Stimulated activated CD4-positive, alpha-beta T cell treated with anti-CD3 and anti-CD28 coated beads, Interleukin-4, amount 100 ng/mL, for 4 hours (primary cell): ENCODE measurements at places on chromosomes 11 and 22.
A peak's percentile ranks its signal among the peaks of the same experiment; 100 is the strongest.

DNA sequence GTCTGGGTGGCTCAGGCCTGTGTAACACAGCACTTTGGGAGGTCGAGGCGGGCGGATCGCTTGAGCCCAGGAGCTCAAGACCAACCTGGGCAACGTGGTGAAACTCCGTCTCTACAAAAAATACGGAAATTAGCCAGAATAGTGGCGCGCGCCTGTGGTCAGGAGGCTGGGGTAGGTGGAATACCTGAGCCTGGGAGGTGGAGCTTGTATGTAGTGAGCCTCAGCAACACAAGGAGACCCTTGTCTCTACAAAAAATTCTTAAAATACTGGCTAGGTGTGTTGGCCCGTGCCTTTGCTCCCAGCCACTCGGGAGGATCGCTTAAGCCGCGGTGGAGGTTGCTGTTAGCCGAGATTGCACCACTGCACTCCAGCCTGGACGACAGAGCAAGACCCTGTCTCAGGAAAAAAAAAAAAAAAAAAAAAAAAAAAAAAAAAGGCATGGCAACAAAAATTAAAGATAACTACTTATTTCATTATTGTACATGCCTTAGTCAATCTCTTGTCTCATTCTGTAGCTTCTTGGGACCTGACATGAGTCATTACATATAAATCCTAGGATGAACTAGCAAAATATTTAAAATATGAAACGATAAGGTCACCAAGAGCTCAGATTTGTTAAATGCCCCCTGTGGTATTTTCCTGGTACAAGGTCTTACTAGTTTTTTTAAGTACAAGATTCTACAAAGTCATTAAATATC, 1.1 kb downstream of the TAF1D start:
- DNase-seq: peak; percentile 33

DNA sequence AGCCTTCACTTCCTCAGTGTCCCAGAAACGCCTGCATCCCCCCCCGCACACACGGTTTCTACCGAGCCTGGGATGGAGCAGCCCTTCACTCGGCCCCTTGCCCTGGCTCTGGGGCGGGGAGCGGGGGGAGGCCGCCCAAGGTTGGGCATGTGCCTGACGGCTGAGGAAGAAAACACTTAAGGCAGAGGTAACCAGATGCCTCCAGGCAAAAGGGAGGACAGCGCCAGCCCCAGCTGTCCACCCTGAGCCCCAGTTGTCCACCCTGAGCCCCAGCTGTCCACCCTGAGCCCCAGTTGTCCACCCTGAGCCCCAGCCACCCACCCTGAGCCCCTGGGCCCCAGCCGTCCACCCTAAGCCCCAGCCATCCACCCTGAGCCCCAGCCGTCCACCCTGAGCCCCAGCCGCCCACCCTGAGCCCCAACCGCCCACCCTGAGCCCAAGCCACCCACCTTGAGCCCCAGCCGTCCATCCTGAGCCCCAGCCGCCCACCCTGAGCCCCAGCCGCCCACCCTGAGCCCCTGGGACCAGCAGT, 3.8 kb upstream of the TTLL8 start:
- no peak for DNase-seq

- no peak for DNase-seq
These were observed 108.8 kb downstream of the BCR start for GRCh38 chr22:23289130-23289503.

GRCh38 chr11:1053121-1053901, 16.8 kb upstream of the MUC6 start:
- DNase-seq: no peak

GRCh38 chr11:120811731-120812130, 212.2 kb upstream of the TBCEL start:
- no peak for DNase-seq

DNA sequence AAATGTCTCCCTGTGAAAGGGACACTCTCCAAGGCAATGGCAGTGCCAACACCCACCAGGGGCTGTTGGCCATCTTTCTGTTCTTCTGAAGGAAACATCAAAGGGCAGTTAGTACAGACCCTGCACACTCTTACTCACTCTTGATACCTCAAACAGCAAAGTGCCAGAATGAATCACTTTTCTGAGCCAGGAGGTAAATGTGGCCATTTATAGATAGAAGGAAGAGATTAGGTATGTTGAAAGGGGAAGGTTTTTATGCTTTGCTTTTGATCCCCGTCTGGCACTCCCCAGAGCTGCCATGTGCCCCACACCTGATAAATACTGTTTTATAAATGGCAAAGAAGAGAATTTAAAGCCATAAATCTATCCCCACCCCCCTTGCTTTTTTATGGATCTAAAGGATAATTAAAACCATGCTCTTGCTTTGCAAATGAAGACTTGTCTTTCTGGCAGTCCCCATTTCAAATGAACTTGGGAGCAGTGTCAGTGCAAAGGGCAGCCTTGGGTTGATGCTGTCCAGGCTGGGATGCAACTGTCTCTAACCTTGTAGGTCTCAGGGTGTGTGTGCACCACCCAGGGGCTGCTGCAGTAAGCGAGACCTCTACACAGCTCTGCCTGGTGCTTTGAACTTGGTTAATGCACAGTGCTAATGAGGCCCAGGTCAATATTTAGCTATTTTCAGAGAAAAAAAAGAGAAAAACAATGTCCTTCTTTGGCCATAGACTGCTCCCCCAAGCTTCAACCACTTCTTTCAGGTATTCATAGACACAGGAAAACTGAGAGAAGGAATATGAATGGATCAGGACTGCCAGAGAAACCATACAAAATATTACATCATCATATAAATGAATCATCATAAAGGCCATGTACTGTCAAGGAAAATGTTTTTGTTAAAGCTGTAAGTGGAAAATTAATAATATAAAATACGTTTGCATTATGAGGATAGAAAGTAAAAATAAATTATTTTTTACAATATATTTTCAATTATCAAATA, 207.5 kb downstream of the ETS1 start:
- DNase-seq: peak; percentile 21

GRCh38 chr22:28009272-28009827, 90.3 kb upstream of the PITPNB start:
- DNase-seq: peak; percentile 69

GRCh38 chr11:59778122-59778521, 22.9 kb downstream of the STX3 start:
- no peak for DNase-seq

DNA sequence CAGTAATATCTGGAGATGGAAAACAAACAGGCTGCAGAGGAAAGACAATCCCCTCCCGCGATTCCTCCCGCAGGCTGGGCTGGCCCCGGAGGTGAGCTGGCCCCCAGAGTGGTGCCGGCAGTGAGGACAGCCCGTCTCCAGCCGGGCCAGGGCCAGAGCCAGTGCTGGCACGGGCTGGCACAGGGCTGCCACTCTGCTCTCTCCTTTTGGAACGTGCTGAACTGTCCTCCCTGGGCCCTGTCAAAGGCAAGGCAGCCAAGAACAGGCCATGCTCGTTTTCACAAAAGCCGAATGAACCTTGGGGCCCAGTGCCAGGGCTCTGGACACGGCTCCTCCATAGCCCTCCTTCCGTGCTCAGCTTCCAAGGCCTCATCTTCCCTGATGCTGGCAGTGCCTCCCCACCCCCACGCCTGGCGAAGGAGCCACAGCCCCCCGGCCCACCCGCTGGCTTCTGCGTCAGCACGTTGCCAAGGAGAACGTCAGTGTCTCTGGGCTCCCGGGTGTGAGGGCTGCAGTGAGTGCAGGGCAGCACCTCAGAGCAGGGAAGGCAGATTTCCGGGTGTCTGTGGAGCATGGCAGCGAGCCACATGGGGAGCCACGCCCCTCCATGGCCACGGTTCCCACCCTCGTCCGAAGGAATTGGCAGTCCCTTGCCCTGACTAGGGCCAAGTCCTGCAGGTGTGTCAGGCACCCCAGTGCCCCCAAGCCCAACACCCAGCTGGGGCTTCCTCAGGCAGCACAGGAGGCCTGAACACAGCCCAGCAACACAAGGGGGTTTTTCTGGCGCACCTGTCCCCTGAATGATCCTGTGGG, 28.6 kb downstream of the GNAZ start:
- no peak for DNase-seq

GRCh38 chr11:16873289-16873688, 134.8 kb downstream of the C11orf58 start:
- DNase-seq: no peak

GRCh38 chr22:29204455-29205183, 1.1 kb upstream of the EMID1 start:
- DNase-seq: no peak

DNA sequence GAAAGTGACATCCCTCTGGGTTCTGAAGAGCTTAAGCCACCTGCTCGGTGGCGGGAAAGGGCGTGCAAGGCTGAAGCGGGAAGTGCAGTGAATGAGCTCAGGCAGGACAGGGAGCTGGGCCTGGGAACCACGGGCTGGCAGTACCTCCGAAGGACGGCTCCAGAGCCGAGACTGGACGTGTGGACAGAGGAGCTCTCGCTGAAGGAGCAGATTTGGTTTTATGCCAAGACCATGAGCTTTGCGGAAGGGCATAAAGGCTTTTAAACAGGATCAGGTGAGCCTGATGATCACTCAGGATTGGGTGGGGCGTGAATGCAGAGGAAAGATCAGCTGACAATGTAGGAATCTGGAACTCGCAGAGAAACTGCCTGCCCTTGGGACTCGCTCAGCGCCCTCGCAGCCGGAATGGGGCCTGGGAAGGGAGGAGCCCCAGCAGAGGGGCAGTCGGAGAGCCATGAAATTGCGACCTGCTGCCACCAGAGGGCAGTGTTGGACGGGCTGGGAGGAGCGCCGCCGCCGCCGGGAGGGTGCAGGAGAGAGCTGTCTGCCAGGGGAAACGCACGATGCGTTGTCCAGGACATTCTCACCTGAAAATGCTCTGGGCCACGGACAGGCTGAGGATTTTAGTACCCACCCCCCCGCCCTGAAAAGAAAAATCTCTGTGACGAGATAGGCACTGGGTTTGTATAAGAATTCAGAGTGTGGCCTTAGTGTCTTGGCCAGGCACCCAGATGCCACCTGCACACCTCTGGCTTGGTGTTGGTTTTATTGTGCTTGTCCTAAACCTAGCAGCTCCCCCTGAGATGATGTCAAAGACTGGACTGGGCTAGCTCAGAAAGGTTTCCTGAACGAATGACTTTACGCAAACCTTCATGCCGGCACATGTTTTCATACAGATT, 324.4 kb downstream of the NTM start:
- DNase-seq: peak; percentile 53

- DNase-seq: no peak
These were observed 30.0 kb downstream of the LINC01488 start for GRCh38 chr11:69511358-69512055.

DNA sequence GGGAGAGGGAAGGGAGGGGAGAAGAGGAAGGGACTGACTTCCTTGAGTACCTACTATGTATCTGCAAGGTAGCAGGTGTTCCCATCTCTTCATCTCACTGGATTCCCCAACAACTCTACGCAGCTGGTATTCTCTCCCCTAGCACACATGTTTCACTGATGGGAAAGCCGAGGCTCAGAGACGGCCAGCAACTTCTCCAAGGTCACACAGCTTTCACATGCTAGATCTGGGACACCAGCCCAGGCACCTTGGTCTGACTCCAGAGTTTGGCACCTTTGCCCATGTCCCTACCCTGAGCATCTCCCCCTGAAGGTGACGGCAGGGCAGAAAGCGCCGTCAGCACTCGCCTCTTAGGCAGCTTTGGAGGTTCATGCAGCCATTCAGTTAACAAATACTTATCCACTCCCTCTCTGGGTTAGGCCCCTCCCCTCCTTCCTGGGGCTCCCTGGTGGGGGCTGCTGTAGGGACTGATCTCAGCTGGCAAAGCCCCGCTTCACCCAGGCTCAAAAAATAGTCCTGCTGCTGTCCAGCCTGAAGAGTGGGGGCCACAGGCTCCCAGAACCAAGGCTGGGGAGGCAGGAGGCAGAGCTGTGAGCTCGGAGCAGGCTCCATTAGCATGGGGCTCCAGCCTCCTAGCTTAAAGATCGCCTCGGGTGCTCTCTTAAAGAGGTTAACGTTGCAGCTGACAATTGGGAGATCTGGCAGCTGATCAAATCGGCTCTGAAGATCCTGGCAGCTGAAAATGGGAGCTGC, 79.4 kb downstream of the IGLL1 start:
- no peak for DNase-seq

- DNase-seq: no peak
These were observed 37.7 kb upstream of the ANO1 start for GRCh38 chr11:70040452-70040851.

- no peak for DNase-seq
These were observed 79.9 kb upstream of the PRR5 start for GRCh38 chr22:44622147-44622427.

GRCh38 chr11:108914211-108914610, 249.3 kb downstream of the DDX10 start:
- no peak for DNase-seq

DNA sequence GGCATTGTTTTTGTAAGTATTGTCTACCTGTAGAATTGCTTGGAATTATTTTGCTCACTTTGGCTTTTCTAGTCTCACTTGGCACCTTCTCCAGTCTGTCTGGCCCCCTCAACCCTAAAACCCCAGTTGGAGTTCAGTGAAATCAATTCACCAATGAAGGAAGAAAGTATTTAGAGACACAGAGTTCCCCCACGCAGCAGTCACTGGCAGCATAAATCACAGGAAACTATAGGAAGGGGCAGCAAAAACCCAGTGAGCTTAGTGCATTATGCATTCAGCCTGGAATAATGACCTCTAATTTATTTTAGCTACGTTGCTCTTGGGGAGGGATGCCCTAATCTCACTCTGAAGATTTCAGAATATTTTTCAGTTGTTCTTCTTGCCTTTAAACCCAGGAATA, 204.7 kb upstream of the BLID start:
- DNase-seq: no peak

GRCh38 chr11:134074346-134074745, 5.5 kb downstream of the JAM3 start:
- DNase-seq: no peak

GRCh38 chr11:73415854-73416615, 39.8 kb downstream of the RELT start:
- no peak for DNase-seq

GRCh38 chr11:68439355-68440065, 21.0 kb upstream of the PPP6R3 start:
- DNase-seq: no peak

DNA sequence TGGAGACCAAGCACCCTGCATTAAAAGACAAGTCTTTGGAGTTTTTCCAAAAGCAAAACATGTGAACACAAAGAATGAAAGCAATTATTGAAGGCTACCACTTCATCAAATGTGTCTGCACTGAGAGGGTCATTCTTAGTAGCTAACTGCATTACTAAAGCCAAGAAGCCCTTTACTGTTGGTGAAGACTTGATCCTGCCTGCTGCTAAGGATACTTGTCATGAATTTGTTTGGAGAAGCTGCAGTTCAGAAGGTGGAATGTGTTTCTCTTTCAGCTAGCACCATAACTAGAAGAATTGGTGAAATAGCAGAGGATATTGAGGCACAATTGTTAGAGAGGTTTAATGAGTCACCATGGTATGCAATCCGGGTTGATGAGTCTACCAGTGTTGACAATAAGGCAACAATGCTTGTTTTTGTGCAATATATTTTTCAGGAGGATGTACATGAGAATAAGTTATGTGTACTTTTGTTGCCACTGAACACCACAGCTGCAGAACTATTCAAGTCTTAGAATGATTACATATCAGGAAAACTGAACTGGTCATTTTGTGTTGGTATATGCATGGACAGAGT, 457.3 kb upstream of the ISX start:
- no peak for DNase-seq
